CD14-positive monocyte (primary cell): ENCODE measurements at places on chromosomes 4 and X. TPM values are rescaled to one million over a fixed set of nuclear protein-coding genes. Genes with fewer than 3 reads are reported as not detected.

GRCh38 chrX:96987228-96987627 lies 103.5 kb downstream of the RPA4 start:
- no peaks in the 10 kb centered on the region for H3K4me1 ChIP-seq
- no peaks in the 10 kb centered on the region for H3K36me3 ChIP-seq
- H3K27ac ChIP-seq = no peak overlapping the region
- H3K27me3 ChIP-seq = no peaks in the 10 kb centered on the region

DNA sequence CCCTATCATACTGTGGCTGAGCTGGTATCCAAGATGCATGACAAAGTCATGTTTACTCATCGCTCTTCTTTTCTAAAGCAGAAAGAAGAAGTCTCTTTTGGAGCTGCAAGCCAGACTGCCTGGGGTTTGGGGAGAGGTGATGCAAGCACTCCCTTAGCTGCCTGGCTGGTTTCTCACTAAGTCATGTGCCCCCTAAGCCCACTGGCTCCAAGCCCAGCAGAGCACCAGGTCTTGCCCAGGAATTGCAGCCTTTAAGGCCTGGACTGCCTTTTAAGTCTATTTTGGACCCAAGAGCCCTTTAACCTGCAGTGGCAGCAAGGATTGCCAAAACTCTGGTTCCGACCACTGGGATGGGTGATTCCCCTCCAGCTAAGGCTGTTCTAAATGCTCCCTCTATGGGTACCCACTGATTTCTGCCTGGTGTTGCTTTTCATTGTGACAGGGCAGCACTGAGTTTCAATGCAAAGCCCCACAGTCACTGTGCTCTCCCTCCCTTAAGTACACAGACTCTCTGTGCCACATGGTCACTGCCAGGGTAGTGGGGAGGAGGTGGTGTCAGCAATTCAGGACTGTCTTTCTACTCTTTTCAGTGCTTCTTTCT lies 548.6 kb downstream of the TLL1 start:
- no peaks in the 10 kb centered on the region for H3K36me3 ChIP-seq
- no peak overlapping the region for H3K27ac ChIP-seq
- no peaks in the 10 kb centered on the region for H3K27me3 ChIP-seq
- no peaks in the 10 kb centered on the region for H3K4me1 ChIP-seq

GRCh38 chr4:6873291-6873690 lies 36.3 kb upstream of the TBC1D14 start:
- H3K4me3 ChIP-seq = no peak overlapping the region
- H3K4me1 ChIP-seq = peaks cover 56% of the 10 kb centered on the region
- peaks cover 64% of the 10 kb centered on the region for H3K36me3 ChIP-seq
- H3K27ac ChIP-seq = no peak overlapping the region
- H3K27me3 ChIP-seq = no peaks in the 10 kb centered on the region

DNA sequence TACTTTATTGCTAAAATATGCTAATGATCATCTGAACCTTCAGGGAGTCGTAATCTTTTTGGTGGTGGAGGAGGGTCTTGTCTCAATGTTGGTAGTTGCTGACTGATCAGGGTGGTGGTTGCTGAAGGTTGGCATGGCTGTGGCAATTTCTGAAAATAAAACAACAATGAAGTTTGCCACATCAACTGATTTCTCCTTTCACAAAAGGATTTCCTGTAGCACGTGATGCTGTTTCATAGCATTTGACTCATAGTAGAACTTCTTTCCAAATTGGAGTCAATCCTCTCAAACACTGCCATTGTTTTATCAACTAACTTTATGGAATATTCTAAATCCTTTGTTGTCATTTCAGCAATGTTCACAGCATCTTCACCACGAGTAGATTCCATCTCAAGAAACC lies 19.3 kb downstream of the DDIT4L start:
- H3K4me1 ChIP-seq = no peaks in the 10 kb centered on the region
- H3K4me3 ChIP-seq = no peak overlapping the region
- no peak overlapping the region for H3K27ac ChIP-seq

- no peaks in the 10 kb centered on the region for H3K4me1 ChIP-seq
- H3K27me3 ChIP-seq = no peaks in the 10 kb centered on the region
- no peak overlapping the region for H3K4me3 ChIP-seq
- H3K27ac ChIP-seq = no peak overlapping the region
- H3K36me3 ChIP-seq = no peaks in the 10 kb centered on the region
These were observed 31.1 kb upstream of the CLNK start for GRCh38 chr4:10715696-10716095.

The TRO gene
- polyA plus RNA-seq = not detected

DNA sequence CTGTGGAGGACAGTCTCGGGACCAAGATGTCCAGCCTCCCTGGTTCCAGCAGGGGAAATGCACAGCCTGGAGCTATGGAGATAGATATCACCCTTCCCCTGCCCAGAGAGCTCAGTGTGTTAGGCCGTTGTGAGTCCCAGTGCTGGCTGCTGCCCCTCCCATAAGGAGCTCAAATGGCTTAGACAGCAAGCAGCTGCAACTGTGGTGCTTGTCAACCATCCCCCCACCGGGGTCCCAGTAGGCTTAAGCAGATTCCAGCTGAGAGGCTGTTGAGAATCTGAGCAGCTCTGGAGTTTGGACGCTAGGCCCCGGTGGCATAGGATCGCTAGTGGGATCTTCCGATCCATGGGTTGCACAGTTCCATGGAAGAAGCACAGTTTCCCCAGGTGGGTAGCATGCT lies 181.8 kb upstream of the POF1B start:
- H3K36me3 ChIP-seq = no peaks in the 10 kb centered on the region
- H3K4me1 ChIP-seq = no peaks in the 10 kb centered on the region
- H3K27ac ChIP-seq = no peak overlapping the region
- no peaks in the 10 kb centered on the region for H3K27me3 ChIP-seq
- no peak for DNase-seq
- H3K4me3 ChIP-seq = no peak overlapping the region

DNA sequence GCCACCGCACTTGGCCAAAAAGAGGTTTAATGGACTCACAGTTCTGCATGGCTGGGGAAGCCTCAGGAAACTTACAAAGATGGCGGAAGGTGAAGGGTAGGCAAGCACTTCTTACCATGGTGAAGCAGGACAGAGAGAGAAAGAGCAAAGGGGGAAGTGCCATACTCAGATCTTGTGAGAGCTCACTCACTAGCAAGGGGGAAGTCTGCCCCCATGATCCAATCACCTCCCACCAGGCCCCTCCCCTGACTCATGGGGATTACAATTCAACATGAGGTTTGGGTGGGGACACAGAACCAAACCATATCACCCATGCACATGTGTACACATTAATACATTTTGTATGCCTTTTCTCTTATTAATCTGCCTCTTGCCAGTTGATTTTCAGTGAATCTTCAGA lies 77.2 kb upstream of the HSD17B10 start:
- H3K27ac ChIP-seq = no peak overlapping the region
- DNase-seq = peak; percentile 39
- no peak overlapping the region for H3K4me3 ChIP-seq
- no peaks in the 10 kb centered on the region for H3K36me3 ChIP-seq
- H3K27me3 ChIP-seq = no peaks in the 10 kb centered on the region

- no peak overlapping the region for H3K4me3 ChIP-seq
- no peak overlapping the region for H3K27ac ChIP-seq
- peaks cover 52% of the 10 kb centered on the region for H3K27me3 ChIP-seq
- peaks cover 13% of the 10 kb centered on the region for H3K4me1 ChIP-seq
- H3K36me3 ChIP-seq = no peaks in the 10 kb centered on the region
- DNase-seq = peak; percentile 10
These were observed 208.4 kb downstream of the NWD2 start for GRCh38 chr4:37452952-37453280.

DNA sequence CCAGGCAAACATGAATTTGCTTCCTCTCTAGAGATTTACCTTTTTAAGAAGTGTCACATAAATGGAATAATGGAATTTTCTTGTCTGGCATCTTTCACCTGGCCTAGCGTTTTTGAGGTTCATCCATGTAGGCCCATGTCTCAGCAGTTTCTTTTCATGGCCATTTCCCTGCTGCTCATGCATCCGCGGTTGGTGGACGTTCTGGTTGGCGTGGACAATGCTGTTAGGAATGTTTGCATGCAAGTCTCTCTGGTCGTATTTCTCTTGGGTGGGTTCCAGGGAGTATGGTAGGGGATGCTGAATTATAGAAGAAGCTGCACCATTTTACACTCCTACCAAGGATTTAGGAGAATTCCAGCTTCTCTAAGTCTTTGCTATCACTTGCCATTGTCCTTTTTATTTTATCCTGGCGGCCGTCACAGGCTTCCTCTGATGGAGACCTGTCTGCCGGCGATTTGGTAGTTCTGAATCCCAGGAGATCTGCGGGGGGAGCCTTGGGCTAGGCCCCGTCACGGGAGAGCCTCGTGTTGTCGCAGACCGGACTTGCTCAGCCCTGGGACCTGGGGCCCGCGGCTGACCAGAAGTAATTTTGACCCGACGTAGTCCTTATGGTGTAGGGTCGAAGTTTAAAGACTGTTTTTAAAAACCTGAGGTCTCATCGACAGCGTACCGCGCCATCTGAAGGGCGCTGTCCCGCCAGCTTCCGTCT lies 56.9 kb upstream of the TADA2B start:
- peak overlapping the region; percentile 81 for H3K27ac ChIP-seq
- peaks cover 73% of the 10 kb centered on the region for H3K4me1 ChIP-seq
- no peaks in the 10 kb centered on the region for H3K27me3 ChIP-seq

The SLITRK4 gene
- polyA plus RNA-seq = 13.2 TPM

GRCh38 chr4:73945674-73946449 lies 36.0 kb downstream of the PF4 start:
- H3K27ac ChIP-seq = no peak overlapping the region
- no peaks in the 10 kb centered on the region for H3K36me3 ChIP-seq
- no peak for DNase-seq
- no peak overlapping the region for H3K4me3 ChIP-seq
- peaks cover 6% of the 10 kb centered on the region for H3K4me1 ChIP-seq

DNA sequence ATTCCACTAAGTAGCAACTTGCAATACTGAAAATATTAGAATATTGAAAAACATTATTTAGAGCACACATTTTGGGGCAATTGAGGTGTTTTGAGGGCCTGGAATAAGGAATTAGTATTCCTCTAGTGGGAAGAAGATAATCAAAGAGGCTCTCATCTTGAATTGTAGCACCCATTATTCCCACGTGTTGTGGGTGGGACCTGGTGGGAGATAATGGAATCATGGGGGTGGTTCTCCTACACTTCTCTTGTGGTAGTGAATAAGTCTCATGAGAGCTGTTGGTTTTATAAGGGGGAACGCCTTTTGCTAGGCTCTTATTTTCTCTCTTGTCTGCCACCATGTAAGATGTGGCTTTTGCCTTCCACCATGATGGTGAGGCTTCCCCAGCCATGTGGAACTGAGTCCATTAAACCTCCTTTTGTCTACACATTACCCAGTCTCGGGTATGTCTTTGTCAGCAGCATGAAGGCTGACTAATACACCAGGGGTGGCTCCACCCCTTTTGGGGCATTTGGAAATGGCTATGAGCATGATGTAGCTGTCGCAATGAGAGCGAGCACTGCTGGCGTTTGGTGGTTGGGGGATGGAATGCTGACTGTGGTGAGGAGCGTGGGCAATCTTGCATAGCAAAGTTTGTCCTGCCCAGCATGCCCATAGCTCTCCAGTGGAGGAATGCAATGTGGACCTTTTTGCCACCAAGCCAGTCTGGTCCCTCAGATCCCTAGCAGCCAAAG lies 308.2 kb downstream of the FRMPD4 start:
- no peak overlapping the region for H3K27ac ChIP-seq
- H3K36me3 ChIP-seq = no peaks in the 10 kb centered on the region

DNA sequence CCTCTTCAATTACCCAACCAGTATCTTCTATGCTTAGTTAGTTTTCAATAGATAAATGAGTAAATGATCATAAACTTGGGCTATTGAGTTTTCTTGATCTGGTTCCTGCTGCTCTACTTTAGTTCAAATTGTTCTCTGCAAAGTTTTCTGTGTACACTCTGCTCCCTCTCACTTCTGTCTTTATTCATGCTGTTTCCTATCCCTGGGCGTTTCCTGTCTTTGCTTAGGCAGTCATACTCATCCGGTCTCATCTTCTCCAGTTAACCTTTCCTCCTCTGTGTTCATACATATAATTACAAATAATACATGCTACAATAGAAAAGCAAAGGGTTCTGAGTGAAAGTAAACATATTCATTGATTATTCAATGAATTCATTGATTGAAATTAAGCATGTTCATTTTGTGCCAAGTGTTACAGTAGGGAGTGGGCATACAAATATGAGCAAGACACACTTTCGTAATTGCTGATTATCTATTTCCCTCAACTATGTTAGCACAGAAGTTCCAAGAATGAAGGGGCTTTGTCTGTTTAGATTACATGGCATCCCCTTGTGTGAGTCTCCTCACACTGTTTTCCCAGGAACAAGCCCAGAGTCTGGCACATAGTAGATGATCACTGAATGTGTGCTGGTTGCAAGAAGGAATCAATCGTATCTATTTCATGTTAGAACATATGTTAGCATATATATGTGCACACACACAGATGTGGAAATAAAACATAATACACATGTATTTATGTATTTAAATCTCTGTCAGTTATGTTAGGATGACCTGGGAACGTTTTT lies 1.1 kb downstream of the RAB39B start:
- no peaks in the 10 kb centered on the region for H3K36me3 ChIP-seq
- no peak overlapping the region for H3K27ac ChIP-seq
- H3K4me3 ChIP-seq = no peak overlapping the region
- DNase-seq = no peak
- H3K4me1 ChIP-seq = peaks cover 9% of the 10 kb centered on the region
